Naive thymus-derived CD4-positive, alpha-beta T cell (primary cell): ENCODE measurements at places on chromosomes 16 and 17. TPM values are rescaled to one million over a fixed set of nuclear protein-coding genes. Genes with fewer than 3 reads are reported as not detected.

The NLRC5 gene
- total RNA-seq = 415 and 425 TPM in 2 replicates

The ITGA2B gene
- total RNA-seq = 19.7 TPM

The CCL7 gene
- total RNA-seq = not detected in 2 replicates

The PPP4C gene
- 86.0 TPM for total RNA-seq

The MAP2K6 gene
- 21.4 TPM for total RNA-seq

The AURKB gene
- 97.7 and 100 TPM in 2 replicates for total RNA-seq

The CTRB1 gene
- not detected for total RNA-seq

The MT1H gene
- not detected for total RNA-seq

The TUBB3 gene
- total RNA-seq = 2.8 and 3.6 TPM in 2 replicates

The SLC13A2 gene
- not detected for total RNA-seq

The TLCD3A gene
- total RNA-seq = 2.3 TPM

The FN3K gene
- total RNA-seq = 14.1 TPM

The CCDC144A gene
- total RNA-seq = 16.1 TPM

The SLFN14 gene
- not detected for total RNA-seq

The OTOP2 gene
- total RNA-seq = not detected

The MAP3K14 gene
- total RNA-seq = 39.8 TPM

The ZFPM1 gene
- 13.5 TPM for total RNA-seq

The HOXB3 gene
- total RNA-seq = 7.1 TPM

The GSDMA gene
- total RNA-seq = 1.6 and 2.4 TPM in 2 replicates

The ABCC12 gene
- not detected in 2 replicates for total RNA-seq

The GUCY2D gene
- not detected for total RNA-seq

The TERB1 gene
- total RNA-seq = 0.16 TPM

The NATD1 gene
- 2.4 and 2.5 TPM in 2 replicates for total RNA-seq

The CA4 gene
- total RNA-seq = not detected

The GPRC5C gene
- 1.9 TPM for total RNA-seq

The STH gene
- total RNA-seq = not detected

The CAVIN1 gene
- total RNA-seq = 0.32 TPM

The KRT31 gene
- not detected in 2 replicates for total RNA-seq

The ZNHIT3 gene
- total RNA-seq = 58.7 TPM

The RANBP10 gene
- 25.9 TPM for total RNA-seq

The KRTAP3-2 gene
- total RNA-seq = not detected

The OMG gene
- total RNA-seq = 1.0 TPM

The CACNA1H gene
- total RNA-seq = 3.6 TPM
